ENCODE measurements at places on chromosomes 2 and 18.

- no peak for DNase-seq
Observed at GRCh38 chr2:67075530-67076238, 321.4 kb upstream of the ETAA1 start.

GRCh38 chr2:231800493-231801091 lies 14.3 kb downstream of the COPS7B start:
- no peak for DNase-seq

GRCh38 chr2:25804338-25804737 lies 73.9 kb downstream of the ASXL2 start:
- DNase-seq: no peak

GRCh38 chr18:53380063-53380639 lies 844.3 kb downstream of the MBD2 start:
- DNase-seq: peak; percentile 6

DNA sequence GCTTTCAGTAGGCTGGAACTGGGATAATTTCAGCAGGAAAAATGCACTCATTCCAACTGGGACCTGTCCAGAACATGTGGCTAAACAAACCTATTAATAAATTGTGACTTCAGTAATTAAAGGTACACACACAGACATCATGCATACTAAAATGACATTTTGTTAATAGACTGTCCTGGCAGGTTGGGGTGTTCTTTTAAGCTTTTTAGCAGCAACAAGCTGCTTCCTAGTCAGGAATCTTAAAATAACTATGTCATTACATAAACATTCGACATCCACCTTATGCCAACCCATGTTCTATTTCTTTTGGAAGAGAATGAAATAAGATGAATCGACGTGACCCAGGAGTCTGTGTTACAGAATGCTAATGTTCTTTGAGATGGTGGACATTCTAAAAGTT lies 435.7 kb downstream of the TXNL1 start:
- no peak for DNase-seq

- no peak for DNase-seq
Observed at GRCh38 chr2:131040661-131041401, 52.4 kb downstream of the FAM168B start.

GRCh38 chr2:53498210-53498609 lies 269.4 kb upstream of the CHAC2 start:
- DNase-seq: no peak

GRCh38 chr2:69308338-69308737 lies 78.7 kb downstream of the GFPT1 start:
- no peak for DNase-seq

DNA sequence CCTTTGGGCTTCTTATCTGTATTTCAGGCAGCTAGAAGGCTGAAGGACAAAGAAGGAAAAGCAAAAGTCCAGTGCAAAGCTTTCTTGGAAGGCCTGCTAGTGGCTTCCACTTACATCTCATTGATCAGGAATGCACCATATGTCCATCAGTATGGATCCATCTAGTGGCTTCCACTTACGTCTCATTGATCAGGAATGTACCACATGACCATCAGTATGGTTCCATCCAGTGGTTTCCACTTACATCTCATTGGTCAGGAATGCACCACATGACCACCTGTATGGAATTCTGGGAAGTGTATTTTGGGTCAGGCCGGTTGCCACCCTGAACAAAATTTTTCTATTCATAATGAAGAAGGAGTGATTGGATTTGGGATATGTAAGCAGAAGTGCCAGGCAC lies 70.6 kb downstream of the LYPD6 start:
- DNase-seq: no peak

DNA sequence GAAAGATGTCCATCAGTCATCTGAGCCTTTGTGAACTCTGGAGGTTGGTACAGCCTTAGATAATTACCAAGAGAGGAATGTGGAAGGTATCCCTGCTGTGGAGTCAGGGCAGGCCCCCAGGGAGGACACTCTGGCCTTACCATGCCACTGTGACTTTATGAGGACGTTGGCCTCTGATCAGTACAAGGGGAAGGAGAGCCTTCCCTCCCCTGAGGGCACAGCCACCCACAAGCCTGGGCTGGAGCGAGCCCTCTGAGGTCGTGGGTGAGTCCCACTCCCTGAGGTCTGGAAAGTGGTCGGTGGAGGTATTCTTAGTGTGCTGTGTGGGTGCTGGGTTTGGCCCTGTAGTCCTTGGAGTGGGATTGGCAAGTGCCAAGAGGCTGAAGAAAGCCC lies 91.6 kb downstream of the STPG4 start:
- DNase-seq: no peak

- DNase-seq: no peak
Observed at GRCh38 chr18:23504720-23505119, 1.4 kb downstream of the RMC1 start.

Measured in NCI-H187 (cell line).